HCEC 1CT (cell line): ENCODE measurements at places on chromosomes 6 and 20.
A peak's percentile ranks its signal among the peaks of the same experiment; 100 is the strongest.

DNA sequence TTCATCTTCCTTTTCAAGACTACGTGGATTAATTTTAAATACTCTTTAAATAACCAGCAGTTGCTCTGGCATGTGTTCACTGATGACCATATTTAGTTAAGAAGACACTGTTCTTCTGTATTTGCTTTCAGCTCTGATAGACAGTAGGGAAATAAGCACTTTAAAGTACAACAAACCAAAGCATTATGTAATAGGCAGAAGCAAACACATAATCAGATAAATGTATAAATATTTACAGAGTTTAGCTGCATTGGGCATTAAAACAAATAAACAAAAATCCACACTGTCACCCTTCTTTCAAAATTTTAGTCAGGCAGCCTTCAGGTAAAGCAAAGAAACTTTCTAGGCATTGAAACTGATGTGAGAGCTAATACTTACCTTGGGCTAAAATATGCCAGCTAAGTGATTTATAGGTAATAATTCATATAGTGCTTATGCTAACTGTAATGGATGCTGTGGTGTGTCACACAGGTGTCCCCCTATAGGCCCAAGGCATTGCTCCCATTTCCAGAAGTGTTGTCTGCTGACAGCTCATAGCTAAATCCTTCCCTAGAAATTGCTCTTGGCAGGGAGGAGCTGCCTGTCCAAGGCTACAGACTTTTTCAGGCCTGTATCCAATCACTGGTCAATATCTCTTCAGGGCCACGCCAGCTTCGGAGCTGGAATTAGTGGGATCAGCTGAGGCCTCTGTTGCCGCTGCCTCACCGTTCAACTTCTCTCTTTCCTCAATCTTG, 111.5 kb upstream of the CITED2 start:
- DNase-seq: no peak

DNA sequence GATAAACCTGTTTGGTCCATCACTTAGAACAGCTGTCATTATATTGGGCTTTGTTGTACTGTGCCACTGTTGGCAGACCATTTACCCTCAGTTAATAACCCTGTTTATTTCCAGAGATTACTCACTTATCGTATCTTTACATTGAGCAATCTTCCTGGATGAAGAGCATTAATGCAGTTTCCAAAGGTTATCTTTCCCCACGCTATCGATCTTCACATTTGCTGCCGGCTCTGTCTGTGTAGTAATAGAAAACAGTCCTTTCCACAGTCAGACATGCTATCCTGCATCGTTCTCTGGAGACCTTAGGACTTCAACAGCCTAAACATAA, 27.4 kb downstream of the GHRH start:
- no peak for DNase-seq

- DNase-seq: no peak
Observed at GRCh38 chr6:94845742-94846141, 731.6 kb upstream of the MANEA start.

DNA sequence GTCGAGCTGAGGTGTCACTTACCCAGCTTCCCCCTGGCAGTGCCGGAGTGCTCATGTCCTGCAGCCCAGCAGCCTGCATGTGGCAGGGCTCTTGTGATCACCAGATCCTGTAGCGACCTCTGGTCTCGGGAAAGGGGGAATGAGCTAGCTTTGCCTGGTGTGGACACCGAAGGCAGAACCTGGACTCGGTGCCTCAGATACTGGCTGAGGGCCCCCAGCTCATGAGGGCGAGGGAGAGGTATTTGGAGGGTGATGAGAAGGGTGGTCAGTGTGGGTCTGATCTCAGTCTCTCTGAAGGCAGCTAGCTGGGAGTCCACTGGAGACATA, 26.3 kb downstream of the SUN5 start:
- no peak for DNase-seq

- DNase-seq: no peak
Observed at GRCh38 chr6:96947055-96947454, 22.5 kb downstream of the KLHL32 start.

DNA sequence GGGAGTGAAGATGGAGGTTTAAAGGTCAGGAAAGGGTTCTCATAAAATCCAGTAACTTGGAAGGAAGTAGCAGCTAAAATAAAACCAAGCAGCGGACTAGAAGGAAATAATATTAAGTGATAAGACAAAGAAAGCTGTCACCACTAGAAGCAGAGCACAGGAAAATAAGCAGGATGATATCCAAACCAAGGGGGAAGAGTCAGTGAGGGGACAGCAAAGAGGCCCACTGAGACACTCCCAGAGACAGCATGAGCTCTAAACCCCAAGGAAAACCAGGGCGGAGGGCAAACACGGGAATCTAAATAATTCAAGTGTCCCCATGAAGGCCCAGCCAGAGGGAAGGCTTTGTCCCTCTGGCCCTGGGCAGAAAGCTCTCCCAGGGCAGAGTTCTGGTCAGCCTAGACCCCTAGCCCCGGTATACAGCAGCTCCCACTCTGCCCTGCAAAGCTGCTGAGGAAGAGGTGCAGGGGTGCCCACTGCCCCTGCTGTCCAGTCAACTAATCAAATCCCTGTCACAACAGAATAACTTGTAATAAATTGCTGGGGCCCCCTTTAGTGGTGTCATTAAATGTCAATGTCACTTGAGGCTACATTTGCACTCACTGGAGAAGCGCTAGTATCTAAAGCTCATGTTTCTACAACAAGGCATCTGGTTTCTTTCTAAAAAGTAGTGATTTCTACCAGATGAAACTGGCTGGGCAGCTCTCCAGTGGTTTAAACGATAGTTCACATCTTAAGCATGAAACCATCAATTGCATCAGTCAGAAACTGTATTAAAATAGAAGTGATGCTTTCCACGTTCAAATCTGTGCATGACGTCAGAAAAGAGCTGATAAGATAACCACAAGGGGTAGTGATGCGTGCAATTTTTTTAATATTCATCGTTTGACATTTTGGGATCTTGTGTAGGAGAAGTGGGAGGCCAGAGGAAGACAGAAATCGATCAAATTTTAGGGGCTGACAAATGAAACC, 13.6 kb downstream of the PDE10A start:
- DNase-seq: no peak

DNA sequence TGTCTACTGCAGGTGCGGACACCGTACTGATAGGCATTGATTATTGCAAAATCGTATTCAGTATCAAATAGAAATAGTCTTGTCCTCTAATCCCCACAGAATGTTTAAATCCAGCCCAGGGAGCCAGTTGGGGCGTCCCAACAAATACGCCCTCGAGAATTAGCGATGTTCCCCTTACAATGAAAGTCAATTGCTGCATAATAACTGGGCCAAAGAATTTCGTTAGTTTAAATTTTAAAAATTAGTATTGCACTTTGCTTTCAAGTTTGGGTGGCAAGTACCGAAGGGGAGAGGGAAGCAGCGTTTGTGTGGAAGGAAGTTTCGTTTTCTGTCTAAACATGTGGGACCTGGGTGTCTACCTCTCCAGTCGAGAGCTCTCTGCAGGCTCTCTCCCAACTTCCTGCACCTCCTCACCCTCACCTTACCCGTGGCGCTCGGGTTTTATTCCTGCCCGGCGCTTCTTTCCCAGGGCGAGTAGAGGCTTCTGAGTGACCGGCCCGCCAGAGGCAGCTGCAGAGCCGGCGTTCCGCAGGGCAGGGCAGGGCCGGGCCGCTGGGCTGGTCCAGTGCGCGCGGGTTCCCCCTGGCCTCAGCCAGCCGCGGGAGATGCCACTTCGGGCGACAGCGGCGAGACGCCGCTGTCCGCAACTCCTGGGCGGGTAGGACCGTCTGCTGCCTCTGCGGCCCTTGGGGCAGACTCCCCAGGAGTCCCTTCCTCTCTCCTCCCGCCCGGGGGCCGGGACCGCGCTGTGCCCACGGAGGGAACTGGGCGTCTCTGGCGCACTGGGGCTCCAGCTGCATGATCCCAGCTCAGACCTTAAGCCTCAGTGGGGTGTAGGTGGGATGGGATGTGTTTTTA, 862 bp upstream of the TFAP2C start:
- DNase-seq: no peak

DNA sequence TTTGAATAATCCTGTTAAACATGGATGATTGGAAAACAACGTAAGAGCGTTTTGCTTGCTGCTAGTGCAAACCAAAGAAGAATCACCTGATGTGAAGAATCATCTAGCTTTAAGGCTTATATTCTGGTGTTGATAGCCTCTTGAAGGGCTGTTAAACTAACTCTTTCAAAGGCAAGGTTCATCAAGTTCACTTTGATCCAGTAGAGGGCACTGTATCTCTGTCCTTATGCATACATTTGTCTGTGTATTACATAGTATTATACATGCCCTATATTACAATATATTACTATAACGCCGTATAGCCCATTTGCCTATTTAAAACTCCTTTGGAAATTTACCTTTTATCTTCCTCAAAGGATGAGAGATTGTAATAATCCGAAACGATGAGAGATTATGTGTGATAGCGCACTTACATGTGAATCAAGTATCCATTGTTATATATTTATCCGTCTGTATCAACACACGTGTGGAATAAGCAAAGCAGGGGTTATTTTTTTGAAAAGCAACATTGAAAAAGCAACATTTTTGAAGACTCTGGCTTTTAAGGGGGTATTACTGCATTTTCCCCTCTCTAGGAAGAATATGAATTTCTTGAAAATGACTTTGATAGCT, 50.8 kb upstream of the NRN1 start:
- peak; percentile 1 for DNase-seq

GRCh38 chr6:29462022-29462421, 5.1 kb downstream of the OR2H1 start:
- DNase-seq: no peak

DNA sequence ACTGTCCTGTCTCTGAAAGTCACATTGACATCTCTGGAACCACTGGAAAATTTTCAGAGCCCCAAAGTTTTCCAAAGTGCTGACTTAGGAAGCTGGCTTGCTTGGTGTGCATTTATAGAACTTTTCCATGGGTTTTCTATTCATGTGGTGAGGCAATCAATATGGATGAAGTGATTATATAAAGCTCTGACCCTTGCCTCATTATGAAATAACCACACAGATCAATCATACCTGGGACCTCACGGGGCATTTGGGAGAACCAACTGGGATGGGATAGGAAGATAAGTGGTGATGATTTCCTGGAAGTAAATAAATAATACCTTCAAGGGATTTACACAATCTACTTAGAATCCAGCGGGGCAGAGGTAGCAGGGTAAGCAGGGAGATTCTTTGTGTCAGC, 22.9 kb upstream of the SIM1 start:
- no peak for DNase-seq

GRCh38 chr6:146028252-146028795, 538 bp upstream of the GRM1 start:
- DNase-seq: peak; percentile 47

DNA sequence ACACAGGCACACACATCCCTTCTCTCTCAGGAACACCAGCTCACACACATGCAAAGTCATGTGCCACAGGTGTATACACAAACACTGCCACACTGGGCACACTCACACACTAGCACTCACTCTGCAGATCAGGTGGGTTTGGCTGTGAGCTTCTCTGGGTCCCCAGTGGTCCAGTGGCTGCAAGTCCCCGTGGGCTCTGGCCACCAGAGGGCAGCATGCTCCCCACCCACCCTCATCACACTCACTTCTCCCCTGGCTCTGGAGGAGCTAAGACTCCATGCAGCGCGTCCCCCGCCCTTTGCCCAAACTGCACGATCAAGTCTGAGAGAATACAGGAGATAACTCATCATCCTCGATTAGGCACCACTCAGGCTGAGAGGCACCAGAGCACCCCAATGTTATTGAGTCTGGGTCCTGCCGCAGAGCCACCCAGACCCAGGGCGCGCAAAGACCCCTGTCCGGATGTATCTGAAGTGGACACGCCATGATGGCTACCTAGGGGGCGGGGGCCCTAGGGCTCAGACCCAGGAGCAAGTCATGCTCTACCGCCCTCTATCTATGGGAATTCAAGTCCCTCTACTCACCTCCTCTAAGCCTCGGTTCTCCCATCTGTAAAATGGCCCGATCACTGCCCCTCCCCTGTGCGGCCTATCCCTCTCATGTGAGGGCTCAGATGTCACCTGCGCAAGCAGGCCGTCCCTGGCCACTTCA, 90.5 kb downstream of the GRM4 start:
- DNase-seq: peak; percentile 38

- peak; percentile 55 for DNase-seq
Observed at GRCh38 chr6:33207552-33208090, 679 bp upstream of the RING1 start.

DNA sequence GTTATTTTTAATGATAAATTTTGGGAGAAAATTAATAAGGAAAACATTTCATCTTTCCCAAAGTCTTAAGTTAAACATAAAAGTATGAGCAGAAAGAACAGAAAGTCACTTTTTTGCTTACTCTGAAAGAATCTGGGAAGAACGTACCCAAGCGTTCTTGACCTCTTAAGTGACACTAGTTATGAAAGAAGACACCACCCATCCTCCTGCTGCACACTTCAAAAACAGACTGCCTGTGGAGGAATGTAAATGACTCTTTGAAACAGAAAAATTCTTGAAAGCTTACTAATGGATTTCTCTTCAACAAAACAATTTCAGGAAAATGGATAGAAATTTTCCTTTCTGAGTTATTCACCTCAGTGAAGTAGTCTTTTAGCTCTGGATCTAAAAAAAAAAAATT, 227.7 kb downstream of the MEI4 start:
- DNase-seq: no peak

GRCh38 chr6:14367296-14367695, 249.7 kb downstream of the CD83 start:
- DNase-seq: no peak

DNA sequence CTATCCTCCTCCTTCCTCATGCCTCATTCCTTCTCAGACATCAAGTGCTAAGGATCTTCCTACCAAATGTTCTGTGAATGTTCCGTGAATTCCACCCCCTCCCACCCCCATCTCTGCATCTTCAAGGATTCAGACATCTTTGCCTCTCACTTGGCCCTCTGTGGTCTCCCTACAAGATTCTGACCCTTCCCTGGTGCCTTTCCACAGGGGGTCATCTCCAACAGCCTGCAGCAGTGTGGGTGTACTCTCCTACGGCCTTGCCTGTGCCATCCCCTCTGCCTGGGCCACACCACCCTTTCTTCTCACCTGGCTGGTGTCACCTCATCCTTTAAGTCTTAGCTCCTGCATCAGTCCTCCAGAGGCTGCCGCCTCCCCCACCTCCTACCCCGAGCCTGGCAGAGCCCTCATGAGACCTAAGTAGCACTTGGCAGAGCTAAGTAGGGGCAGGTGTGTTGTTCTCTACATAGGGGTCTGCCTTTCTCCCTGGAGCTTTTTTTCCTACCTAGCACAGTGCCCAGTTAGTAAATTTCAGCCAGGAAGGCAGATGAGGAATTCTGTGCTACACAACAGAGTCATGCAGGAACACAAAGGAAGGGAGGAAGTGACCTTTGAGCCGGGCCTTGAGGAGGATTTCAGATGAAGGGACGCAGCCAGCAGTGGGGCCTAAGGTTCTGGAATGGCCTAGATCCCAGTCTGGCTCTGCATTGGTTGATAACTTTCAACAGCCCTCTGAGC, 43.1 kb downstream of the TM9SF4 start:
- DNase-seq: no peak

- no peak for DNase-seq
Observed at GRCh38 chr6:40411881-40412280, 175.3 kb downstream of the LRFN2 start.

GRCh38 chr6:94217836-94218235, 798.5 kb upstream of the EPHA7 start:
- no peak for DNase-seq

- no peak for DNase-seq
Observed at GRCh38 chr20:50959543-50960126, 1.0 kb downstream of the MOCS3 start.

- DNase-seq: no peak
Observed at GRCh38 chr20:64130271-64130670, 22.9 kb upstream of the NPBWR2 start.
